ENCODE measurements at places on chromosomes 4 and X.

- no peak for DNase-seq
Measured at GRCh38 chr4:5747738-5748375, 36.9 kb downstream of the EVC start.

DNA sequence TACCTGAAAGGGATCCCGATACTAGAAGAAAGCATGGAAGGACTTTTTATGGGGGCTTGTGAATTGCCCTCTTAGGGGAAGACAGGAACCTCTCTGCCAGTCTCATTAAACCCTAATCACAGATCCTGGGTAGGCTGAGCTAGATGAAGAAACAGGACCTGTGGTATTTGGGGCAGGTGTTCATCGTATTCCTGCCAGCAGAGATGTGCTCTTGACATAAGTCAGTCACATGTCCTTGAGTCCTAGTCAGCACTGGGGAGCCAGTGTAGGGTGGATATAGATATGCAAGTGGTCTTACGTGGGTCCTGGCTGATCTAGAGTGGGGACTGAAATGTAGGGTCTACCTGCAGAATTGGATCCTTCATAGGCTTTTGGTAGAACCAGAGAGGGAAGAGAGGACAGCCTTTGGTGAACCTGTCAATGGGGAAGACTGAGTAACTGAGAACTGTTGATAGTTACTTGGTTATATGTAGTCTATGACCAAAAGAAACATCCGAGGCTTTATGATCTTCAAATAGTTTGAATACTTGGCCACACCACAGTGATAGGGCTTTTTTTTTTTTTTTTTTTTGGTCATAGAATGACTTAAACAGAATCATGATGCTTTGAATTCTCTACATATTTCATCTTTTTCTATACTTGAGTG, 63.5 kb upstream of the WDR1 start:
- DNase-seq = no peak

- DNase-seq = no peak
Measured at GRCh38 chr4:48968814-48969213, 17.3 kb upstream of the CWH43 start.

GRCh38 chrX:136487647-136488046, at the start of gene BRS3:
Gene BRS3 (plus strand): TSS chrX:136487947. CDS start chrX:136488115, 168 bp downstream.
- DNase-seq = no peak

GRCh38 chr4:89311433-89311832, 3.8 kb upstream of the GPRIN3 start:
- DNase-seq = no peak

- no peak for DNase-seq
Measured at GRCh38 chr4:163048447-163048846, 118.2 kb downstream of the NAF1 start.

- no peak for DNase-seq
Measured at GRCh38 chr4:144948009-144948408, 150.0 kb downstream of the ANAPC10 start.

DNA sequence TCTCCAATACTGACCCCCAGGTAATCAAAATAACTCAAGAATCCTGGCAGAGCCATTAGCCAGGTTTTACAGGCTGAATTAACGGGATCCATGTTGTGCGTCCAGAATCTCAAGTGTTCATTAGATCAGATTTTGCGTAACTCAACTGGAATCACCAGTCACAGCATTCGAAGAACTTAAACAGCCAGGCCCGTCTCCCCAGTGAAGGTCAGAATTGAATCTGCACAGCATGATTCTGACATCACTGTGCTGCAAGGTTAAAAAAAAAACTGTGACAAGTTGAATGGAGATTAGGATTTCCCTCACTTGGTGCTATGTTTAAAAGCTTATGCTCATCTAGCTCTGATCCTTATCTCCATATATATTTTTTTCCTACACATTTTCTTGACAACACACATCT, 96.1 kb downstream of the ANOS1 start:
- DNase-seq = no peak

DNA sequence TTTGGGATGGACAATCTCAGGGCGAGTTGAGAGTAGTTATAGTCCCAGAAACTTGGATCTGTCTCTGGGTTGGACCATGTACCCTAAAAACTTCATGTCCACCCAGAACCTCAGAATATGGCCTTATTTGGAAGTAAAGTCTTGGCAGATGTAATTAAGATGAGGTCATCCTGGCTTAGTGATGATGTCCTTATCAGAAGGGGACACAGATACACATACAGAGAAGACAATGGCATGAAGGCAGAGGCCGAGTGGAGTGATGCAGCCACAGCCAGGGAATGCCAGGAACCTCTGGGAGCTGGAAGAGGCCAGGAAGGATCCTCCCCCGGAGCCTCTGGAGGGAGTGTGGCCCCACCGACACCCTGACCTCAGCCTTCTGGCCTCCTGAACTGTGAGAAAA, 61.2 kb upstream of the STX18 start:
- no peak for DNase-seq

DNA sequence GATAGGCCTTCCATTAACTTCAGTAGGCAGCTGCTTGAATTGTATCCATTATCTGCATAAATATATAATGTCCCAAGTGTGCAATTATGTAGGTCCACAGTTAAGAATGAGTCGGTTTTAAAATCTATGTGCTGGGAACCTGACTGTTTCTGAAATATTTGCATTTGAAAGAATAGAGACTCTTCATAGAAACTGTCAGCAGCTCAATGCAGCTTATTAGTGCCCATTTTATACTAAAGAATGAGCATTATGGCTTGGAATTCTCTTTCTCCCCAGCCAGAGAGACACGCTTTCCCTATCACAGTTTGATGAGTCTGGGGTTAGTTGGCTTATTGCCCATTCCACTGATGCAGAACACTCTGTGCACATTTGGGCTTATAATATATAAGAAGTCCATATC, 202.0 kb upstream of the PCDH7 start:
- no peak for DNase-seq

GRCh38 chr4:107153956-107154355, 117.8 kb upstream of the DKK2 start:
- no peak for DNase-seq

GRCh38 chr4:905485-906338, 26.4 kb downstream of the GAK start:
- no peak for DNase-seq

DNA sequence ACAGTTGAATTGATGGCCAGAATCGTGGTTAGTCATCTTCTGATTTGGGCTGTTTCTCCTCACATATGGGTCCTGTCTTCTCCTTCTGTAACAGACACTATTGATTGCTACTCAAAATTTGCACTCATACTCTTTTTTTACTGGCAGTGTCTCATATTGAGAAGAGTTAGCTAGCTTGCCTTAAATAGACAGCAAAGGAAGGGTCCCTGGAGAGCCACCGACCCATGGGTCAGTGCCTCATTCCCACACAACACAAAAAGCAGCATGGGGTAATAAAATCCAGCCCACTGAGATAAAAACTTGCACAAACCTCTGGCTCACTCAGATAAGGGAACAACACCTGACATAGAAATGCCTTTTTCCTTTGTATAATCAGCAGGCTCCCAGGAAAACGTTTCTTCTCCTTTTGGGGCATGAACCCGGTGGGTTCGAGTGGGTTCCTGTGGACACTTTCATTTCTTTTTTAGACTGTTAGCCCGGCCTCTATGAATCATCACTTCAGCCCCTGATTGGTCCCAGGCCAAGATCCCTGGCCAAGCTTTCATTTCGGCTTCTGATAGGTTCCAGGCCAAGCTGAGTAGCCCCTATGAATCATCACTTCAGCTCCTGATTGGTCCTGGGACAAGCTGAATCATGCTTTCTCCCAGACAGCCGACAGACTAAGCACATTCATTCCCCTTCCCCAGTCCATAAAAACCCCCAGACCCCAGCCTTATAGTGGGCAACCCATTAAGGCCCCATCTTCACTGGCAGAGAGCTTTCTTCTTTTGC, 408.1 kb downstream of the DCAF12L2 start:
- DNase-seq = no peak

GRCh38 chrX:69185141-69185540, 19.9 kb upstream of the PJA1 start:
- no peak for DNase-seq

- DNase-seq = no peak
Measured at GRCh38 chr4:76969495-76969894, 19.9 kb downstream of the SEPTIN11 start.

GRCh38 chr4:150348079-150348478, 233.9 kb upstream of the MAB21L2 start:
- DNase-seq = no peak

DNA sequence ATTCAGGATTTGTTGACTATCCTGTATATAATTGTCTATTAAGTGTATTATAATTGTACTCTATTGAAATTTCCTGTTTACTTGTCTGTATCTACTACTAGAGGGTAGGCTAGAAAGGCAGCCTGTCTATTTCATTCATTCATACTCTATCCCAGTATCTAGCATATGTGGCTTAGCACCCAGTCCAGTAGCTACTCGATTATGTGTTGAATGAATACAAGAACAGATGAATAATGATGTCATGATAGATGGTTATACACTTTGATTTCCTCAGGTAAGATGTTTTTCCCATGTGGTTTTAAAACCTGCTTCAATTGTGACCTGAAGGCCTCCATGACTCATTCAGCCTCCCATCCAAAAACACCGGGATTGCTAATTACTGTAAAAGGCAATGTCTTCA, 68.0 kb downstream of the IL21 start:
- DNase-seq = no peak

DNA sequence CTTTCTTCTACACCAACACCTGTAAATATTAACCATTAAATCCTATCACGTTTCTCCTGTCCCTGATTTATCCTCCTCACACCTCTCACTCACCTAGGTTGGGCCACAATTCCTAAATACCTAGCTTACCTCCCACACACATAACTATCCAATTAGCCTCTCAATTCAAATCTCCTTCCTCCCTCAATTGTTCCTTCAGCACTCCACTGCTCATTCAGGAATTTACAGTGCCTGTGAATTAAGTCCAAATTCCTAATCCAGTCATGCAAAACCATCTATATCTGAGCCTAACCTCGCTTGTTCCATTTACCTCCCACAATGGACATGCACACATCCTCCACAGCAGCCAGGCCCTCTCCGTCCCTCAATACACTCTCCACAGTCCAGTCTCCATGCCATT, 17.5 kb downstream of the ANXA5 start:
- no peak for DNase-seq

- no peak for DNase-seq
Measured at GRCh38 chrX:139739138-139739537, 31.2 kb upstream of the MCF2 start.

DNA sequence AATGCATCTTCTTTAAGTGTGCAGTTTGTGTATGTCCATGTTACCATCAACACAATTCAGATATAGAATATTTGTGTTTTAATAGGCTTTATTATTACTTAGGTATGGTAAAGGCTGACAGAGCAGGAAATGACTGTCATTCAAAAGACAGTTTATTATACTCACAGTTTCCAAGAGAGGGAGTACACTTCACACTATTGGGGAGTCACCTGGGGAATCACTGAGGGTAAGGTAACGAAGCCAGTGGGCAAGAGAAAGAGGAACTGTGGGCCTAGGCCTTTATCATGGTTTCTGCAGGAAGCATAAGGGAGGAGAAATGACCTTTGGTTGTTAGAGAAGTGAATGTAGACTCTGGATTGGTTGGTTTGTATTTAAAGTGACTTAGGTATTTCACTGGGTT, 235.1 kb upstream of the HCCS start:
- DNase-seq = no peak

All from caudate nucleus (tissue), 63 donors.